ENCODE measurements at places on chromosomes 6 and 20.

DNA sequence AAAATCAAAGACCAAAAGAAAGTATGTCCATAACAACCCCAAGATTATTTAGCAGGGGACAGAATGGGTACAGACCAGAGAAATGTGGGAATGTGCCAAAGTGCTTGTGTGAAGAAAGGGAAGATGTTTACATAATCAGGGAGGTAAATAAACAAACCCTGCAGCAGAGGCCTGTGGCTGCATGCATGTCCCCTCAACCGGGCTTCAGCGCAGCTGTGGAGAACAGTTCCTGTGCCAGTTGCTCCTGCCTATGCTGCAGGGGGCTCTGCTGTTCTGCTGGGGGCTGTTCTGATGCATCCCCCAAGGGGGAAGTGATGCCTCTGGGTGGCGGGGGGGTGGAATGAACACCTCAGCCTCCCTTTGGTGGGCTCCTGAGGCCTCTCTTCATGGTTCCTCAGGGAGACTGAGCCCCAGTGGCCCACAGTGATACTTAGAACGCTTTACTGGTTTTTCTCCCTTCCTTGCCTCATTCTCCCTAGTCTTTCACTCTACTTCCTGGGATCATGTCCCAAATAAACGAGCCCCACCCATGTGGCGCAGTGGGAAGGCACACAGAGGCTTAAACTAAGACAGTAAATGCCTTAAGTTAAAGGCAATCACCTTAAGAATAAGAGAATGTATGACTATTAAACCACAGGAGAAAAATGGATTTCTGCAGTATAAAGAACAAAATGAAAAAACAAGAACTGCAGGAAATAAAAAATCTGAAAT is 23.0 kb downstream of the RAB23 start:
- no peak for DNase-seq

DNA sequence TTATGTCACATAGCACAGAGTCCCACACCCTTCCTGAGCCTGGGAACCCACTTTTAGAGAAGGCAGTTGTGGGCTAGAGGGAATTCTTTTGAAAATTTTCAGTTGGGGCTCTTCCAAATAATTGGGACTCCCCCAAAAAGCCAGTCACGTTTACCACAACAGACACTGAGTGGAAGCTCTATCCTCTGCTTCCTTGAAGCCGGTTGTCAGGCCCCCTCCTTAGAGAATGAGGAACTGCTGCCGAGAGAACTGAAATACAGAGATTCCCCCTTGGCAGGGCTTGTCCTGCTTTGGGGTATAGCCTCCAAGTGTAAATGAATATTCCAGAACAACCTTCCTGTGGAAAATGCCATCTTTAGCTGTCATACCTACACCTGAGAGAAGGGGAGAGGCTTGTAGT is 2.7 kb upstream of the JAG1 start:
- no peak for DNase-seq

DNA sequence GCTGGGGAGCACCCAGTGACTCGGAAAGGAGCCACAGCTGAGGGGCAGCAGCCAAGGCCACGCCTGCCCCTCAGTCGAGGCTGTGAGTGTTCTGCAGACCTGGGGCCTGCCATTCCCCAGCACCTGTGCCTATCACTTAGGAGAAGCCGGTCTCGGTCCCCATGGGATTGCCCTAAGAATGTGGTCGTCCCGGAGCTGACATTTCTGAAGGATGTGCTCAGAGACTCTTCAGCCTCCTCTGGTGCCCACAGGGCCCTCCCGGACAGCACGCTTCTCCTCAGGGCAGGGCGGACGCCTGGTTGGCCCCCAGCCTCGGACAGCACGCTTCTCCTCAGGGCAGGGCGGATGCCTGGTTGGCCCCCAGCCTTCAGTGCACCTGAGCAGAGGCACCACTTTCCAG is 223.9 kb downstream of the ERMARD start:
- DNase-seq = no peak

DNA sequence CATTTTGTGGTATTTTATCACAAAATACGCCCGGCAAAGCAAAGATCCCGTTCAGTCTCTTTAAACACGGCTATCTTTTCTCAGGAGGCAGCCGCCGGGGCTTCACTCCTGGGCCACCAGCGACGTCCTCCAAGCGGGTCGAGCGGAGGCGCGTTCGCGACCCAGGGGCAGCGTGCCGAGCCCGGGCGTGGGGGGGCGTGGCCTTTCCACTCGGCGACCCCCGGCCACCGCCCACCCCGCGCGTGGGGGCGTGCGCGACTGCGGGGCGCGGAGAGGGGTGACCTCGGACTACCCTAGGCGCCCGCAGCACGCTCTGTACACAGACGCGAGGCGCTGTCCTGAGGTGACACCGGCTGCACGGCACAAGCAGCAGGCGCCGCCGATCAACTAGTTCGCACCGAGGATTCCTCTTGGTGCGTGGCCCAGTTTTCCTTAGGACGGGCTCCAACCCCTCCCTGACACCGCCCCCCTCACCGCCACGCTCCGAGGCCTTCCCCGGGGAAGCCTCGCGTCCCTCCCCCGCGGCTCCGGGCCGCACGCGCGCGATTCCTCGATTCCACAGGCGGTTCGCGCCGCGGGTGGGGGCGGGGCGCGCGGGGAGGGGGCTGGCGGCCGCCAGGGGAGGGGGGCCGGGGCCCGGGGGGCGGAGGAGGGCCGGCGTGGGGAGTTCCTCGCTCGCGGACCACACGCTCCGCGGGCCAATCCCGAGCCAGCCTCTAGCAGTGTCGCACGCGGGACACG is 1.1 kb upstream of the JARID2 start:
- DNase-seq = peak; percentile 81

GRCh38 chr20:13525225-13525940 is 113.3 kb downstream of the TASP1 start:
- DNase-seq = no peak

DNA sequence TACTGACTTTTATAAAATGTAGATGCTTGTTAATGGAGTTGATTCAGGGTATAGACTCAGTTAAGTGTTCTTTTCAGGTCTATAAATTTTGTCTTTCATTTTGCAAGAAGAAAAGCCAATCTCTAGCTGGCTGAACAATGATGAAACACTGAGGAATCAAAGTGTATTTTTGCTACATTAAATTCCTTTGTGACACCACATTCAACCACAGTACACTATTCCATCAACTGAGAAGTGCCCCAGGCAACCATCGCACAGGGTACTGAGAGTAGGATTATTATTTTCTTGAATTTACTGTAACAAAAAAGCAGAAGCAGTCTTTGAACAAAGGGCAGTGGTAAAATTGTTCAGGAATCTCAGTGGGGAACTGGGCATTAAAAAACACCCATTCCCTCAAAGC is 83.6 kb downstream of the PREP start:
- no peak for DNase-seq

- DNase-seq = no peak
Observed at GRCh38 chr20:57507477-57507876, 17.5 kb downstream of the CTCFL start.

DNA sequence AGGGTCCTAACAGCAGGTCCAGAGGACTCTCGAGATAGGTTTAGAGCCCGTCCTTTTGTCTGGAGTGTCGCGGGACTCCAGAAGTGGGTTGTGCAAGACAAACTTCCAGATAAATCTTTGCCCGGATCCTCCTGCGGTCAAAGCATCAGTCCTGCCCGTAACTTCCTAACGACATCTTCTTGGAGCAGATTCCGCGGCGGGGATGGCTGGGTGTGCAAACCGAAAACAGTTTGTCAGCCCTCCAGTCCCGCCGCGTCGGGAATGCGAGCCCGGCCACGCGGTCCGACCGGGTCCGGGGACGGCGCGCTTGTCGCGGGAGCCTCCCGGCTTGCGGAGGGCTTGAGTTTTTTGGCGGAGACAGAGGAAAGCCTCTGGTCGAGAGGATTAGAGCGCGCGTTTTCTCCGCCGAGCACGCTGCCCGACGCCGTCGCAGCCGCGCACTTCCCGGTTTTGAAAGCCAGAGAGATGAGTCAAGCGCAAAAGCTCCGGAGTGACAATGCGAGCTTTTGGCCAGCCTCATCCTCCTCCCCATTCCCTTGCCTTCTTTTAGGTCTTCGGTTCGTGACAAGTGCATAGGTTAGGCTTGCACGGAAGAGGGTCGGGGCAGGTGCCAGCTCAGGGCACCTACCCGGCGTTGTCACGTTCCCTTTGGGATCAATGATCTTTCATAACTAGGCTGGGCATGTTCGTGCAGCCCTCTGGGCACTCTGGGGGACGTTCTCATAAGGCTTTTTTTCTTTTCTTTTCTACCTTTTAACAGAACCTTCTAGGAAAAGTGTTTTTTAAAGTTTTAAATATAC is 91.3 kb upstream of the PRDM1 start:
- peak; percentile 40 for DNase-seq

GRCh38 chr6:21082091-21082490 is 511.5 kb upstream of the SOX4 start:
- DNase-seq = no peak

DNA sequence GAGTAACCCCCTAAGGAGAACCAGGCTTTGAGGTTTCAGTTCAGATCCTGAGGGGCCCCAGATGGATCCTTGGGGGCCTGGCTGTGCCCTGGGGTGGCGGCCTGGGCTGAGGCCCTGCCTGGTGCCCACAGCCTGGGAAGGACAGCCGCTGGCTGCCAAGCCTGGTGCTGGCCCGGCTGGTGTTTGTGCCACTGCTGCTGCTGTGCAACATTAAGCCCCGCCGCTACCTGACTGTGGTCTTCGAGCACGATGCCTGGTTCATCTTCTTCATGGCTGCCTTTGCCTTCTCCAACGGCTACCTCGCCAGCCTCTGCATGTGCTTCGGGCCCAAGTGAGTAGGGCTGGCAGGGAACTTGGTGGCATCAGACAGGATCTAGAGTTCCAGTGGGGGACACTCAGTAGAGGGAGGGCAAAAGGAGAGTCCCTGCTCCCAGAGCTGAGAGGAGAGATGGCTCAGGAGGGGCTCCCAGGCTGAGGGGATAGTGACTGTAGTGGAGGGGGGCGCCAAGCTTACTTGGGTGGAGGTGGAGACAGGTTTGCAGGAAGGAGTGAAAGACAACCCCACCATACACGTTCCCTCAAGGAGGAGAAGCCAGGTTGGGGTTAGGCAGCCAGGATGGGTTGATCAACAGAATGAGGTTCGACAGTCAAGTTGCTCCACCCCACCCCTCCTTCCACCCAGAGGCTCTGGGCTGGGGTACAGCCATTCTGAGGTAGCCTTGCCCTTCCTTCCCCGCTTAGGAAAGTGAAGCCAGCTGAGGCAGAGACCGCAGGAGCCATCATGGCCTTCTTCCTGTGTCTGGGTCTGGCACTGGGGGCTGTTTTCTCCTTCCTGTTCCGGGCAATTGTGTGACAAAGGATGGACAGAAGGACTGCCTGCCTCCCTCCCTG is 9.5 kb downstream of the SLC29A1 start:
- DNase-seq = no peak

- no peak for DNase-seq
Observed at GRCh38 chr20:10591946-10592521, 81.8 kb downstream of the JAG1 start.

- no peak for DNase-seq
Observed at GRCh38 chr6:136982928-136983327, 60.8 kb downstream of the SLC35D3 start.

- DNase-seq = no peak
Observed at GRCh38 chr6:64293298-64293697, 657.7 kb downstream of the PHF3 start.

- DNase-seq = no peak
Observed at GRCh38 chr6:307065-307814, 15.0 kb downstream of the DUSP22 start.

DNA sequence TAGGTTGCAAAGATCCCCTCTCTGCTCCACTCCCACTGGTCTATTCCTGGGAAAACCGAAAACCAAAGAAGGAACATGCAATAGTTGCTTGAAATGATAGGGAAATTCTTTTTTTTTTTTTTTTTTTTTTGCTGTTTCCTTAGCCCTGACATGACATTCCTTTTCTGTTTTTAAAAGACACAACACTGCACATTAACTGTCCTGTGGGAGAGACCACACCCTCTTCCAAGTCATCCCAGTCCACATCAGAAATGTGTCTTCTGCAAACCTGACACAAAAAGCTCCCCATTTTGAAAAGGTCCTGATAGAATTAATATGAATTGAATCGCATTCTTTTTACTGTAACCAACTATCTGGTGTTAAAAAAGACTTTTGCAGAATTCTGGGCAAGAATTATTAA is 43.4 kb upstream of the RIPOR2 start:
- no peak for DNase-seq

Measured in Ammon's horn (tissue), 1 donor.